ENCODE measurements at places on chromosomes 13 and 19.

DNA sequence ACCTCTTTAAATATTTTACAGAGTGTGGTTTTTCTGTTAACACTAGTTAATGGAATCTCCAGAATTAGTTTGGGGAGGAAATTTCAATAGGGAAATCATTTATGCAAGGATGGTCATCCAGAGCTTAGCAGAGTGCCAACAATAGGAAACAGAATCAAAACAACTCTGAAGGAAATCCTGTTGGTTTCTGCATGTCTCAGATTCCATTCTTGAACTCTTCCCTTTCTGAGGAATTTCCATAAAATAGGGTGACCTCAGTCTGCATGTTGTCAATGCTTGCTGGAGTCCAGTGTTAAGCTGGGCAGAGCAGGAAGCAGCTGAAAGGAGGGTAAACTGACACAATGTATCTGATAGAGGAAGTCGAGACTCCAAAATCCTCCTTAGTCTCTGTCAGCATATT is 16.9 kb downstream of the CBY2 start:
- DNase-seq: no peak

DNA sequence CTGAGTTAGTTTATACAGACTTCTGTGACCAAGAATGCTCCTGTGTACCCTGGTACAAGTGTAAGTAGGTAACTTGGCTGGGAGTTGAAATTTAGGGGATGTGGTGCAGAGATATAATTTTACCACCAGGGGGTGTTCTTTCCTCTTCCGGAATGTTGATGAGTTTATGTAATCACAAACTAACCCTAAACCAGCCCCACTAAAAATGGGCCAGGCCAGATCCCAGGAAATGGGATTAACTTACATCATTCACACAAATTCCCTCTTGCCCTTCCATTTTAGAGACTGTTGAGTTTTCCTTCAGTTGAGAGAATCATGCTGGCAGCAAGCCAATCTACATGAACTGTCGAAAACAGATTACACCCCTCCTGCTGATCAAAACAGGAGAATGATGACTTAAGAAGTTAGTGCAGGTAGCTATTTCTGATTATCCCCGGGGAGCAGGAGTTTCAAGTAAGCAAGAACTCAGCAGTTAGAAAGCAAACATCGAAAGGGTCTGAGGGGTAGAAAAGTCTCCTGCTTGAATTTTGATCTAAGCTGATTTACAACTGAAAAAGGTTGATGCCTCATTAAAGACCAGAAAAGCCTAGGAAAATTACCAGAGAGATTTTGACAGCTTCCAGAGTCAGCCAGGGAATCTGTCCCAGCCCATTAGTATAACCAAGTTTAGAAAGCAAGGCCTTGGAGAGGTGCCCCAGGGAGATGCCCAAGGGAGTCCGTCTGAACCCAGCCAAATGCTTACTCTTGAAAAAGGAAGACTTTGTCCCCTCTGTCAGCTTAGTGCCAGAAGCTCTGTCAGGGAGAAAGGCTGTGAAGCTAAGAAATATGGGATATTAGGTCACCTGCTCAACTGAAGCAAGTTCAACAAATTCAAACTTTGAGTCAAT is 32.3 kb upstream of the MED4 start:
- DNase-seq: peak; percentile 23

- no peak for DNase-seq
Observed at GRCh38 chr19:39679056-39679790, 23.5 kb downstream of the LGALS16 start.

DNA sequence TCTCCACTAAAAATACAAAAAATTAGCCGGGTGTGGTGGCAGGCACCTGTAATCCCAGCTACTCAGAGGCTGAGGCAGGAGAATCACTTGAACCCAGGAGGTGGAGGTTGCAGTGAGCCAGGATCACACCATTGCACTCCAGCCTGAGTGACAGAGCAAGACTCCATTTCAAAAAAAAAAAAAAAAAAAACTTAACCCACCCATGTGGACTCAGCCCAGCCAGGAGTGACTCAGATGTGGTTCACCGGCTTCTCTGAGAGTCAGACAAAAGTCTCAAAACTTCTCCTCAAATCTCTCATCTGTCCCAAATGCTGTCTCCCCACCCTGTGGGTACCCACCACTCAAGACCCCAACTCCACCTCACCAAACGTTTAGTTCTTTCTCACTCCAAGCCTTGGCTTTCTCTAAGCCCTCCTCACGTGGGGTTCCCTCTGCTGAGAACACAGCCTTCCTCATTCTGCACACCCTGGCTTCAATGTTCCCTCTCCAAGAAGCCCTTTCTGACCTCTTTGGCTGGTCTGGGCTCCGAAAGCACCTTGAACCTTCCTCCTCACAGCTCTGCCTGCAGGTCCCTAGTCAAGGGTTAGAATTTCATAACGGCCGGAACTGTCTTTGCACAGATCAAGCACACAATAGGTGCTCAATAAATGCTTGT is 11.1 kb upstream of the RAB3A start:
- DNase-seq: no peak

- DNase-seq: peak; percentile 32
Observed at GRCh38 chr13:41311406-41312175, 524 bp downstream of the NAA16 start.

DNA sequence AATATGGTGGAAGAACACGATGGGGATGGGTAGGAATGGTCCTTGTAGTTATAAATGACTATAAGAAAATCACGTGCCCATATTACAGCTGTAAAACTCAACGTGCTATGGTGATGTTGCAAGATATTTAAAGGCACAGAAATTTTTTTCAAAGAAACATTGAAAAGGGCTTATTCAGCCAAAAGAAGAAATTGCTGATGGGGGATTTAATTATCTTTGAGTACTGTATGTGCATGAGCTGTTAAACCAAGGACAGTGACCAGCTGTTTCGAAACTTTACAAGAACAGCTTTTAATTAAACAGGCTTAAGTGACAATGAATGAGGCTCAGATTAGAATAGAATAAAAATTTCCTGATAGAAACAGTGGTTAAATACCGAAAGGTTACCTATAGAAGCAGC is 339.0 kb downstream of the HS6ST3 start:
- no peak for DNase-seq

DNA sequence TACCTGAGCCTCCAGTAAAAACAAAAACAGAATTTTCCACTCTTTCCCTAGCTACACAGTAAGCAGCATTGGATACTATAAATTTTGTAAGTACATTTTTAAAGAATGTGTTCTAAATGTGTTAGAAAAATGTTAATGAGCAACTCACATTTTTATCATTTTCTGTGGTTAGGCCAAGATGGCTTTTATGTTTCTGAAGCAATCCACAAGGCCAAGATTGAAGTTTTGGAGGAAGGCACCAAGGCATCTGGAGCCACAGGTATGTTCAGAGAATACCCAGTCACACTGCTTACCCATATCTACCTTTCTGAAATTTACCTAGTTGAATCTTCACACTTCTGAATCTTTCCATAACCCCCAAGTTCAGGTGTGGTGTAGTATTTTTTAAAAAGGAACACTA is 21.6 kb downstream of the SERPINE3 start:
- no peak for DNase-seq

DNA sequence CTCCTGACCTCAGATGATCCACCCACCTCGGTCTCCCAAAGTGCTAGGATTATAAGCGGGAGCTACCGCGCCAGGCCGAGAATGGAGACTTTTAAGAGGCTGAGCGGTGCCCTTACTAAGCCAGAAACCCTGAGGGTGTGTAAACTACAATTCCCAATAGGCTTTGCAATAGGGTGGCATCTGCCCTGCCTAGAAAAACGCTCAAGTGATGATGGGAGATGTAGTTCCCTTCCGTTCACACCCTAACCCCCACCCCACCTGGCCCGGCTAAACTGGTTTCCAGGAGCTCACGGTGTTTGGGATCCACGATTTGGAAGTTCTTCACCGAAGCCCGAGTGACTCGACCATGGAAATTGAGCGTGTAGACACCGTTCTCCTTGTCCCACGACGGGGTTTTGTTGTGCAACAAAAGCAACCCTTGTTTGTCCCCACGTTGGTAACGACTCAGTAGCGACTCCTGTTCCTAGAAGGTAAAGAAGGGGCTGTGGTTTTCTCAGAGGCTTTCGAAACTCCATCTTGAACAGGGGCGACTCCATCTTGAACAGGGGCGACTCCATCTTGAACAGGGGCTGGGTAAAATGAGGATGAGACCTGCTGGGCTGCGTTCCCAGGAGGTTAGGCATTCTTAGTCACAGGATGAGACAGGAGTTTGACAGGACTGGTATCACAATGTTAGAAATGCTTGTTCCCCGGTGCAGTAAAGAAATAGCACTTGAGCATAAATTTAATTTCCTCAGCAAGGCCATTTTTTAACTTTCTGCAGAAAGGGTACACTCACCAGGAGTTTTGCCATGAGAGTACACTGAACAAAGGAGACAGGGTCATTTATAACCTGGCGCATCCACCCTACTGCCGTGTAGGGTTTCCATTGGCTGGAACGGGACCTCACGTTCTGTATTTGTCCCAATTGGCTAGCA is 9.8 kb downstream of the PPP1R15A start:
- DNase-seq: no peak

DNA sequence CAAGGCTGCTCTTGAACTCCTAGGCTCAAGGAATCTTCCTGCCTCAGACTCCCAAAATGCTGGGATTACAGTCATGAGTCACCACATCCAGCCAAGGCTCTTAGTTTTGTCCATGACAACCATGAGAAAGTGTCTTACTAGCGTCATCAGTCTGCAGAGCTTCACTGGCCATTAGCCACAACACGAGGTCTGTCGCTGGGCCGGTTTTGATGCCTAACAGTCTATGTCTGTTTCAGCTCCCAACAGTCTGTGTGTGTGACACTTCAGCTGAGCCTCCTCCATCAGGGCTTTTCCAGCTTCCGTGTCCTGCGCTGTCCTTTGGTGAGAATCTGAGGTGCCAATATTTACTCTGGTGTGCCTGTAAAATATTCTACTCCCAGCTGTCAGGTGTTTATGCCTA is 47.6 kb downstream of the CEP89 start:
- DNase-seq: no peak

GRCh38 chr13:112140366-112140765 is 73.4 kb downstream of the SOX1 start:
- DNase-seq: no peak

- DNase-seq: no peak
Observed at GRCh38 chr19:58334691-58335249, 8.0 kb downstream of the ZSCAN22 start.

GRCh38 chr13:94849254-94849653 is 136.9 kb upstream of the SOX21 start:
- DNase-seq: no peak

GRCh38 chr13:102302534-102302933 is 99.3 kb downstream of the FGF14 start:
- DNase-seq: no peak

DNA sequence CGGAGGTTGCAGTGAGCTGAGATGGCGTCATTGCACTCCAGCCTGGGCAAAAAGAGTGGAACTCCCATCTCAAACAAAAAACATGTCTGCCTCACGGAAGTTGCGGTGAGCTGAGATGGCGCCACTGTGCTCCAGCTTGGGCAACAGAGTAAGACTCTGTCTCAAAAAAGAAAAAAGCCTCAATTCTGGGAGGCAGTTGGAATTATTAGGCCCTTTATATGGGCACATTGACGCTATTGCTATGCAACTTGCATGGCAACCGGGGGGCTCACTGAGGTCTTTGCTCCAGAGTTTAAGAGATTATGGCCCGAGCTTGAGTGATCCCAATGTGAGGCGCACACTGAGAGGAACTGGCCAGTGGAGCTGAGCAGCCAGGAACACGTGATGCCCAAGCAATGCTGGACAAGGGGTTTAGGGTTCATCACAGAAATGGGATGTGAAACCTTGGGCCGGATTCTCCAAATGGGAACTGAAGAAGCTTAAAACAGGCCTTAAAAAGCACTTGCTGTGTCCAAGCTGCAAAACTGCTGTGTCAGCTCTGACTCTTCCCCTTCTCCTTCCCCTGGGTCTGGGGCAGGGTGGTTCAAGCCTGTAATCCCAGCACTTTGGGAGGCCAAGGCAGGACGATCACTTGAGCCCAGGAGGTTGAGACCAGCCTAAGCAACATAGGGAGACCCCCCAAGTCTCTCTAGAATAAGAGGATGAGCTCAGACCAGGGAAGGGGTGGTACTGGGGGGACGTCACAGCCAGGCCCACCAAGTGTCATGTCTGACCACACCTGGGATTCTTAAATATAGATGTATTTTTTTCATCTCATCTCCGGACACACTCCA is 2.5 kb downstream of the FTL start:
- DNase-seq: no peak

DNA sequence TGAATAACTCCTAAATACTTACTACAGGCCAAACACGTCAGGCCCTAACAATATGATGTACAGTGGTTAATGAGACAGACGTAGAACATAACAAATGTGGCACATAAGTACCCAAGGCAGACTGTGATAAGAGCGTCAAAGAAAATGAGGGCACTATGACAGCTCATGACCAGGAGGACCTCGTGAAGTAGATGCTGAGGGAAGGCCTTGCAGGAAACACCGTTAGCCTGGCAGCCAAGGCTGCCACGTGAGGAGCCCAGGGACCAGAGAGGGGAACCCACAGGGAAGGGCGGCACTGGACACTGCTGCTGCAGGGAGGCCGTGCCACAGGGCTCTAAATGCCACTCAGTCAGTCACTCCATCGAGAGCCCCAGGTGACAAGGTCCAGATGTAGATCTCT is 5.7 kb downstream of the TUBGCP3 start:
- no peak for DNase-seq

- no peak for DNase-seq
Observed at GRCh38 chr13:35164324-35164932, 222.4 kb downstream of the NBEA start.

DNA sequence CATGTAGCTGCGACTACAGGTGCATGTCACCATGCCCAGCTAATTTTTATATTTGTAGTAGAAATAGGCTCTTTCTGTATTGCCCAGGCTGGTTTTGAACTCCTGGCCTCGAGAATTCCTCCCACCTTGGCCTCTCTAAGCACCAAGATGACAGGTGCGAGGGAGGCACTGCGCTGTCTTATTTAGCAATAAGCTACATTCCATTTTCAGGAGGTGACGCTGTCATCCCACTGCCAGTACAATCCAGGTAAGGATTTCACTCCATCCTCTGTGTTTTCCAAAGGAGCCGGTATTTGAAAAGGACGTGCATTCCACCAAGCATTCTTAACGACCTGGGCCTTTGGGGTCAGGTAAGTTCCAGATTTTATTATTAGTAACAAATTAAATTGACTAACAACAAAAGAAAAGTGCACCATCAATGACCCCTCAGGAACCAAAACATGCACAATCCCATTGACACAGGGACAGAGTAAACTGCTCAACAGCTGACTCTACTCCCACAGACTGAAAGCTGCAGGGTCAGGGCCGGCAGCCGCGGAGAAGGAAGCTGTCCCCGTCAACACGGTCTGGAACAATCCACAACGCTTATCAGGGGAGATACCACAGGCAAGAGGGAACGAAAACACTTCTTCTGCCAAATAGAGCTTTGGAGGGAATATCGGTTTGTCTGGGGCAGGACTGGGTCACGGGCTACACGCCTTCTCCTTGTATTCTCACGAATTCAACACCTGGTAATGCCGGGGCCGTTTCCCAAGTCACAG is 82.8 kb downstream of the INSR start:
- no peak for DNase-seq
